ENCODE measurements at places on chromosomes 3 and 15.

- no peak for DNase-seq
These were observed 103.3 kb downstream of the STT3B start for GRCh38 chr3:31636049-31636448.

- DNase-seq = no peak
These were observed 28.1 kb upstream of the CAPN3 start for GRCh38 chr15:42331235-42331634.

GRCh38 chr15:63189941-63190768, 749 bp downstream of the RAB8B start:
- peak; percentile 29 for DNase-seq

- no peak for DNase-seq
These were observed 235.5 kb downstream of the CTNNB1 start for GRCh38 chr3:41434781-41435180.

GRCh38 chr15:35211240-35211902, 126.3 kb upstream of the NANOGP8 start:
- DNase-seq = no peak

- DNase-seq = no peak
These were observed 431 bp upstream of the YEATS2 start for GRCh38 chr3:183697123-183697609.

DNA sequence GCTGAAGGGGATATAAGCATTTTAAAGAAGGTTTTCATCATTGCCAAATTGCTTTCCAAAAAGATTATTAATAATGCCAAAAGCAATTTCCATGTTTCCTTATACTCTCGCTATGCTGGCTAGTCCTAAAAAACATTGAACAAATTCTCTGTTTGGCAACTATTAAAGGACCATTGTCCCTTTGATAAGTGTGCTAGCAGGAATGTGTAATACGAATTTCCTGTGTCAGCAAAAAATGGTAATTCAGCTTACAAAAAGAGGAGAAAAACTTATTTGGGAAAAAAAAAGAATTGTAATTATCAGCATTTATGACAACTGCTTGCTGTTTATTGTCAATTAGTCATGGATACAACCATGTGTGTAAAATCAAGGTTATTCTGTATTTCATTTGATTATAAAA, 138.6 kb downstream of the TBL1XR1 start:
- no peak for DNase-seq

All from immature natural killer cell (primary cell).